ENCODE measurements at places on chromosomes 12 and 14.

DNA sequence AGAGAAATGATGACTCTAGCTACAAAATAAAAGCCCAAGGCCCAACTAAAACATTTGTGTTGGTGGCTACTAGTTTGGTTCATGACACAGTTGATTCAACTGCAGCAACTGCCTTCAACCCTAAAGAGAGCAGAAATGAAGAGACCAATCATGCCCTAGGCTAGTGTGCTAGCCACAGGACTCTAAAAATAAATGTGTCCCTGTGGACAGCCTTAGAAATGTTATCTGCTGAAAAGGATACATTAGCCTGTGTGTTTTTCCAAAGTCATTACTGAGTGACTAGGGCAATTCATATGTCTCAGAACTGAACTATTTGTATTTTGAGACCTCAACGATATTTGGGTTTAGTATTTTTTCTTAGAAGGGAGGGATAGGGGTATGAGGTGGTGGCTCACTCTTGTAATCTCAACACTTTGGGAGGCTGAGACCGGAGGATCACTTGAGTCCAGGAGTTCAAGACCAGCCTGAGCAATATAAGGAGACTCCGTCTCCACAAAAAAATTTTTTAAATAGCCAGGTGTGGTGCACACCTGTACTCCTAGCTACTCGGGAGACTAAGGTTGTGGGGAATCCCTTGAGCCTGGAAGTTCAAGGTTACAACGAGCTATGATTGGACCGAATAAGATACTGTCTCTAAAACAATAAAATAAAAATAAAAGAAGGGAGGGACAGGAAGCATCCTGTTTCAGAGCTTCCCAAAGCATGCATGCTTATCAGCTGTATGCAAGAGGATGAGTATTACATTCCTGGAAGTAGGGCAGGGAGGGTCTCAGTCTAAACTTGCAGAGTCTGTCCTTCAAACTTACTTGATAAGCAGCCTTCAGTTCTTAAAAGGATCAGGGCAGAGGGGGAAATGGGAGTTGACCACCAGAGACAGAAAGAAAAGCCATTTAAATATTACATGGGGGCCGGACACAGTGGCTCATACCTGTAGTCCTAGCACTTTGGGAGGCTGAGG, 29.6 kb upstream of the NAP1L1 start:
- no peak for DNase-seq

GRCh38 chr12:76183459-76184186, 99.1 kb upstream of the NAP1L1 start:
- peak; percentile 69 for DNase-seq

- no peak for DNase-seq
Observed at GRCh38 chr12:98421316-98421715, 94.1 kb upstream of the TMPO start.

GRCh38 chr12:40312982-40313576, 88.3 kb downstream of the LRRK2 start:
- DNase-seq = peak; percentile 6

- DNase-seq = no peak
Observed at GRCh38 chr14:90732139-90732538, 84.1 kb downstream of the TTC7B start.
